SW 1271 (cell line): ENCODE measurements at places on chromosomes 12 and 14.

GRCh38 chr12:48910196-48910595 lies 15.1 kb downstream of the FKBP11 start:
- no peak for DNase-seq

- DNase-seq = peak; percentile 6
These were observed 38.0 kb downstream of the CHGA start for GRCh38 chr14:92960706-92961566.

GRCh38 chr12:4118017-4118510 lies 155.5 kb upstream of the CCND2 start:
- no peak for DNase-seq

- DNase-seq = no peak
These were observed 7.8 kb downstream of the TRAF3 start for GRCh38 chr14:102784892-102785594.

DNA sequence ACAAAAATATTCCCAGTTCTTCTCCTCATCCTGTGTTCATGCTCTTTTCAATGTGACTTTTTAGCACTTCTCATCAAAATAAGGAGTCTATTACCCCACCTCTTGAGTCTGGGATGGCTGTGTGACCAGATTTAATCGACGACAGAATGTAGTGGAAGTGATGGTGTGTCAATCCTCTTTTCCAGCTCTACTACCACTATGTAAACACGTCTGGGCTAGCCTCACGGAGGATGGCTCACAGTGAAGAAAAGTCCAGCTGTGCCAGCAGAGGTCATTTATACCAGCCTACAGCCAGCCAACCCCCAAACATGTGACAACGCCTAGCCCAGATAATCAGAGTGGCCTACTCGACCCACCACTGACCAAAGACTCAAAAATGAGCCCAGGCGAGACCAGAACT lies 37.3 kb upstream of the FGF6 start:
- DNase-seq = no peak

- no peak for DNase-seq
These were observed 35.9 kb upstream of the CHST11 start for GRCh38 chr12:104420868-104421267.

GRCh38 chr12:114272605-114273004 lies 133.3 kb downstream of the TBX5 start:
- no peak for DNase-seq
